ENCODE measurements at places on chromosomes 2 and 18. TPM values are rescaled to one million over a fixed set of nuclear protein-coding genes. Genes with fewer than 3 reads are reported as not detected.

DNA sequence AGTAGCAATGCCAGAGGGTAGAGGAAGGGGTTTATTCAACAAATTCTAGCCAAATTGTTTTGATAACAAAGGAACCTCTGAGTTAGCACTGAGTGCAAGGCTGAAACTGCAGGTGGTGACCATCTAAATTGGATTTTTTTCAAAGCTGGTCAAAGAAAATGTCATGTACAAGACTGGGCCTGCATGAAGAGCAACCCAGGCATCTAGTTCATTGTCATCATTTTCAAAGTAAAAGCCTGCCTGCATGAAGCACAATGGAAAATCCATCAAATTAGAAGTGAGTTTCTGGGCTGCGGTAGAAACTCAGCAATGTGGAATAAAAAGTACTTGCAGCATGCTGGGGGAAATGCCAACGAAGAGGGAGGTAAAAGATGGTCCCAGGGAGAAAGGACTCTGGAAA lies 80.8 kb upstream of the PPP1CB start:
- no peak for DNase-seq

- no peak for DNase-seq
Observed at GRCh38 chr2:167987026-167987425, 260.4 kb downstream of the STK39 start.

DNA sequence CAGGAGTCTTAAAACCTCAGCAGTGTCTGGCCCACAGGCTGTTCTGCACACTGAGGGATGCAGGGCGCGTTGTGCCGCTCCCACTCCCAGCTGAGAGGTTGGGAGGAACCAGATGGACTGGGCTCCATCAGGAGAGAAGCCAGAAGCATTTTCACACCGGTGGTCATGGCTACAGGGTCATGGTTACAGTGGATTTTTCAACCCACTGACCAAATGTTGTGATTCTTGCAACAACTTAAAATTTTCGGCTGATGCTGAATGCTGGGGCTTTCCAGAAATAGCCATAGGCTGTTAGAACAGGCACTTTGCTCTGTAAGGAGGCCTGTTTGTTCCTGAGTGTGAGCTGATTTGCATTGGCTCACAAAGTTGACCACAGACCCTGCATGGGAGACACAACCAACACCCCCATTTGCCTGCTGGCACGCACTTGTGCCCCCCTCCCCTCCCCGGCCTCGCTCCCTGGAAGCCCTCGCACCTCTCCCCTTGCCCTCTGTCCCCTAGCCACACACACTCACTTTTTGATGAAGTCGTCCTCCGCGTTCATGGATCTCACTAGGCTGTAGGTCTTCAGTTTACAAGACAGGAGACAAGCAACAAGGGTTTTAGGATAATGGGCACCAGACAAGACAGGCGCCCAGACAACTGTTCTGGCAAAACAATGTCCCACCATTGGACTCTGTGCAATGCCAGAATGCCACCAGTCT lies 3.4 kb downstream of the LPIN1 start:
- DNase-seq, result no peak

DNA sequence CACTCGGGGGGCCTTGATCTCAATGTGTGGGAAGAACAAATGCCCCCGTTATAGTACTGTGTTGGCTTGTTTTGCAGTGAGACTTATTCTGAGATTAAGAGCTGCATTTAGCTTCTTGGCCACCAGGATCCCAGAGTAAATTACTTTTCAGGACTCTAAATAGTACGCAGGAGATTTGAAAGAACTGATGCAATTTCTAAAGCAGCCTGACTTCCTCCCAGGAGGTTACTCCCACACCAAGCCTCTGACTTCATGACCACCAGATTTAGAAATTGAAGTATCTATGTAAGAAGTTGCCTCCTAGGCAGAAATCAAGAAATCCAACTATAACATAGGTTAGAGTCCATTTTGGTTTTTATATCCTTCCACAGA lies 67.0 kb downstream of the FEZ2 start:
- no peak for DNase-seq

DNA sequence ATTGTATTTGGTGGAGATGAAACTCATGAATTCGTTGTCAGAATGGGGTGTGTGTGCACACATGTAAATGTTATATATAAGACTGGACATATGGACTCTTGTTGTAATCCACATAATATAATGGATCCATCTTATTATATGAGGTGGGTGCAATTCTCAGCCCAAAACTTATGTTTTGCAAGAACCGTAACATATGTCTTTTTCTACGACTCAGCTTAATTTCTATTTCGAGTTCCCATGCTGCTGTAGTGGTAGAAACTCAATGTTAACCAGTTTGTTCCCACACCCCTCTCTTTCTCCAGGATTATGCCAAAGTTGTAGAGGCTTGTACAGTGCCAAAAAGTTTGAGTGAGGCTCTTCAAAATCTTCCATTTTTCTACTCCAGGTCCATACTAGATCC lies 112.5 kb upstream of the SPOPL start:
- DNase-seq, result no peak

- no peak for DNase-seq
Observed at GRCh38 chr2:236193026-236193425, 24.8 kb upstream of the GBX2 start.

GRCh38 chr2:96898641-96899412 lies 28.9 kb upstream of the SEMA4C start:
- DNase-seq, result no peak

GRCh38 chr2:213740453-213740852 lies 456.2 kb downstream of the SPAG16 start:
- DNase-seq, result no peak

- no peak for DNase-seq
Observed at GRCh38 chr2:223758131-223758840, 79.1 kb downstream of the AP1S3 start.

- no peak for DNase-seq
Observed at GRCh38 chr2:48483506-48483905, 46.4 kb upstream of the STON1 start.

- no peak for DNase-seq
Observed at GRCh38 chr2:152483276-152484063, 148.5 kb downstream of the FMNL2 start.

- no peak for DNase-seq
Observed at GRCh38 chr2:146850746-146851145, 994.1 kb upstream of the ACVR2A start.

DNA sequence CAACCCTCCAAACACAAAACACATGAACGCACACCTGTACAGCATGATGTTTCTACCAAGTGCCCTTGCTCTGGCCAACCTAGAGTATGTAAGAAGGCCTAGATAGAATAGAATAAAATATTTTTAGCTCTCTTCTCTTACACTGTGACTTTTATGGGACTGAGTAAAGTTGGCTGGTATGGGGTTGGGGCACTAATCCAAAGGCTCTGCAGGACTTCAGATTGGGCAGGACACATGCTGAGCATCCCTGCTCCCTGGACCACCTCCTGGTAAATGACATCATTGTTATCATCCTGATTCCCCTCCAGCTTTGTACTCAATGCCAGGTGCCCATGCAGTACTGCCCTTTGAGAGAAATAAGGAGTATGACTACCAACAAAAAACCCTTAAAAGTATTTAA lies 322.2 kb downstream of the SLC8A1 start:
- peak; percentile 79 for DNase-seq

GRCh38 chr2:159921752-159922404 lies 123.9 kb upstream of the CD302 start:
- DNase-seq, result peak; percentile 90

DNA sequence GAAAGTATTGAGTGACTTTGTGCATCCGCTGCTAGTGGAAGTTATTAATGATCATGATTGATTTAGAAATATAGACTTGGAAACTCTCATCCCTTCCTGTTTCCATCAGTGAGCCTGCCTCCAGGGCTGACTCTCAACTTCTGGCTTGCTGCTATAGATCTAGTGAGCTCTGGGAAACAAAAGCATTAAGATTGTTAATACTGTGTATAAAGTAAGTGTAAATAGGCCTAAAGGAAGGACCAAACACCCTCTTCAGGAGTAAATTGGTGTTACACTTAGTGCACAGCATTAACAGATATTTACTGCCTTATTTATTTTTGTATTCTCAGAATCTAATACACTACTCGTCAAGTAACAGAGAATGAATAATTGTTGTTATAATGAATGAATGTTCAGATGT lies 285.6 kb downstream of the THSD7B start:
- no peak for DNase-seq

GRCh38 chr18:47815486-47816270 lies 114.8 kb downstream of the SMAD2 start:
- no peak for DNase-seq

GRCh38 chr2:45706033-45706432 lies 54.6 kb downstream of the PRKCE start:
- no peak for DNase-seq

DNA sequence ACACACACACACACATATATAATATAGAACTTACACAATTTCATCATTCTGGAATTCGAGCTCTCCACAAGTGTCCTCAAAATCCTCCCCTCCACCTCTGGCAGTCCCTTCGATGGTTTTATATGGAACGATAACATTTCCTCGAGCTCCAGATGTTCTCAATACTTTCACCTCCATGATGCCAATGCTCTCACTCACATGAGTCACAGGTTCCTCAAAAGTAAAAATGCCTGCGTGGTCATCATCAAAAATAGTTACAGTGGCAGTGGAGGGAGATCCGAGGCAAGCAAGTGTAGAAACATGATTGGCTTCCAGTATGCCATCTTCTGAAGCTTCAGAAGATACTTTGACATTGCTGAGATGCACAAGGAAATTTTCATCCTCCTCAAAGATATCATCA lies 23.5 kb downstream of the SLC8A1 start:
- DNase-seq, result no peak

DNA sequence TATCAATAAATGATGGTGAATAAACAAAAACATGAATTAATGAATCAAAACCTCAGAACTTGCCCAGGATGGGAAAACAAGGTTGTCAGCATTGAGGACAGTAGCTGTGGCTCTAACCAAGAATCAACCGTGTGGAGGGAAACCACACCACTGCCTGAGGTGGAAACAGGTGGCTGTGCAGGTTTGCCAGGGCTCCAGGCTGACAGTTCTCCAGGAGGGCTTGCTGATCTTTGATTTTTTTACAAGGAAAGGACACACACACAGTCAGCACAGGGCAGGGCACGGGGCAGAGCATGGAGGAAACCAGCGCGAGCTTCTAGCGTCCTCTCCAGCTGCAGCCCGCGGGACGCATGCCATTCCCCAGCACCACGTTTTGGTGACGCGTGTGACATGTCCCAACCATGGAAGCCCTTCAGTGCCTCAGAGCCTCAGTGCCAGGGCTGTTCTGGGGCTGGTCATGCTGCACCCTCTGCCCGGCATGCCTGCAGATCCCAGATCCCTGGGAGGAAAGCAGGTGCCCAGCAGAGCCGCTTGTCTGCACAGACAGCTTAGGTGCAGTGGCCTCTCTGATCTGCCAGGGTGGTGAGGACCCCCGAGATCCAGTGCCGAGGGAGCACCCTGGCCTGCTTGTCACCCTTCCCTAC lies 15.8 kb upstream of the AGXT start:
- no peak for DNase-seq

DNA sequence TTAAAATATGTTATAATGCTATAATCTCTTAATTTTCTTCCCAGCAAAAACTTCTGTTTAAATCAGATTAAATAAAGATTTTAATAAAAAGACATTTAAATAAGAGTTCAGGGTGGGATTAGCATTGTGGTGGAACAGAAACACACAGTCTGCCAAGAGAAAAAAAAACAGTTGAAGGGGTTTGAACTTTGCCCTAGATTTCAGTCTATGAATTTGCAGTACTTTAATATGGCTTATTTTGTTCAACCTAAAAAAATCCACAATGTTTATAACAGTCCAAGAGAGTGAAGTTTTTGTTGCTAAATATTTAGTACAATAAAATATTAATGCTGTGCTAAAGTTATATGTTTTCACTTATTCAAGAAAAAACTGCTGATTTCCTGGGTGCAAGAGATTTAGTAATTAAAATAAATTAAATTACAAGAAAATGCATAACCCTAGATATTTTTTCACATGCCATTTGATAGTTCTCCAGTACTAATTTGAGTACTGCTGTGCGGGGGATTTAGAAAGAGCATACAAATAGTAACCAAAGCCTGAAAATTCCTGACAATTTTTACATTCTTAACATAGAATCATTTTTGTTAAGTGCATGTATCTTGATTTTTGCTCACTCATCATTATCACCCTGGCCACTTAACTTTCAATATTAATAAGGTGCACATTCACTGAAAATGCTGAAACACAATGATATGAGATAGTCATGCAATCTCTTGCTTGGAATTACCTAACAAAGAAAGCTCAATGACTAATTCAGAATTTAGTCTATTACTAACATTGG lies 52.6 kb downstream of the SLC40A1 start:
- no peak for DNase-seq

DNA sequence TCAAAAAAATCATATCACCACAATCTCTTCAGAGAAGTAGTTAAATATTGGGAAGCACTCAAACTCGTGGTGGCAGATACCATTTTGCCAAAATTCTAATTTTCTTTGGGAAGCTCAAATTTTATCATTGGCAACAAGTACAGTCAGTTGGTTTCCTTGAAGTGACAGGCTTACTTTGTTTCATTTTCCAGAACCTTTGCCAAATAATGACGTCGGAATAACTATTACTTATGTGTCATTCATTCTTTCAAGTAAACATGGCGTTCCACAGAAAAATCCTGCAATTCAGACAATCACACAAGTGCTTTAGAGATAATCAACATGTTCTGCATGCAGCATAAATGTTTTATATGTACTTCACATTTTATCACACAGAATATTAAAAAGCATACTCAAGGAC lies 5.4 kb downstream of the TTLL4 start:
- no peak for DNase-seq

- no peak for DNase-seq
Observed at GRCh38 chr2:207513551-207514257, 16.1 kb upstream of the CREB1 start.

DNA sequence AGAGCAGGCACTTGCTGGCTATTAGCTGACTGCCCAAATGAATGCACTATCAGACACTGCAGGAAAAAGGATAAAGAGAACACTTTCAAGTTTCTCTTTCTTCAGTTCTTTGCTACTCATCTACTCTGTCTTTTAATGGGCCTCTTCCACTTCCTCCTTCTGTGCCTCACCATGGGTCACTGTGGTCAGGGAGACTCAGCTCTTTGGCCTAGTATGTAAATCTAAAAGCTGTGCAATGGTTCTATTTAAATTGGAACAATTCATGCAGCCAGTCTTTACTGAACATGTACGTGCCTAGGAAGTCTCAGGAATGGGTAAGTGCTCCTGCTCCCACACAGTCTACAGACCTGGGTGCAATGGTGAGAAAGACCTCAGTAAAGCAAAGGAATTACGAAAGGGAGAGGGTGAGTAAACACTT lies 79.1 kb upstream of the DNMT3A start:
- DNase-seq, result no peak

- DNase-seq, result no peak
Observed at GRCh38 chr2:97851172-97851571, 137.8 kb downstream of the ZAP70 start.

Gene ZNF396
- 1.0 TPM for total RNA-seq

Gene GPR45
- not detected for total RNA-seq

Gene ERMN
- not detected for total RNA-seq

Gene ARHGEF33
- 0.38 TPM for total RNA-seq

Gene ZNF514
- total RNA-seq, result 14.7 TPM

Gene NFE2L2
- total RNA-seq, result 66.5 TPM

Gene CFAP53
- 0.48 TPM for total RNA-seq

Gene MAP3K20
- total RNA-seq, result 519 TPM

Gene CCBE1
- 0.05 TPM for total RNA-seq

Measured in cardiac septum (tissue), 1 donor.